ENCODE measurements at places on chromosomes 6 and 20.

DNA sequence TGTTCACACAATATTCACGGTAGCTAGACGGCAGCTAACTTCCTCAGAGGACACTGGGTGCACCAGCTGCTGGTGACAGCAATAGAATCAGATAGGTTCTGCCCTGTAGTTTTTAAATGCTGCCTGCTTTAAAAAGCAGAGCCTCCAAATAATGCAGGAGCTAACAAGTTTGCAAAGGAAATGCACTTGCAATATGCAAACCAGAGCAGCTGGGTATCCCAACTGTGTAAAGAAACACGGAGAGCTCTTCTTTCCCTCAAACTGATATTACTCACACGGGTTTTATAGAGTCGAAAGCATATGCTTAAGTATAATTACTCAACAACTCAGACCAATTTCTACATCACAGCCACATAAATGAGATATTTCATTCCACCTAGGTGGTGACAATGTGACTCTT is 432.7 kb downstream of the TFAP2A start:
- no peak for DNase-seq

DNA sequence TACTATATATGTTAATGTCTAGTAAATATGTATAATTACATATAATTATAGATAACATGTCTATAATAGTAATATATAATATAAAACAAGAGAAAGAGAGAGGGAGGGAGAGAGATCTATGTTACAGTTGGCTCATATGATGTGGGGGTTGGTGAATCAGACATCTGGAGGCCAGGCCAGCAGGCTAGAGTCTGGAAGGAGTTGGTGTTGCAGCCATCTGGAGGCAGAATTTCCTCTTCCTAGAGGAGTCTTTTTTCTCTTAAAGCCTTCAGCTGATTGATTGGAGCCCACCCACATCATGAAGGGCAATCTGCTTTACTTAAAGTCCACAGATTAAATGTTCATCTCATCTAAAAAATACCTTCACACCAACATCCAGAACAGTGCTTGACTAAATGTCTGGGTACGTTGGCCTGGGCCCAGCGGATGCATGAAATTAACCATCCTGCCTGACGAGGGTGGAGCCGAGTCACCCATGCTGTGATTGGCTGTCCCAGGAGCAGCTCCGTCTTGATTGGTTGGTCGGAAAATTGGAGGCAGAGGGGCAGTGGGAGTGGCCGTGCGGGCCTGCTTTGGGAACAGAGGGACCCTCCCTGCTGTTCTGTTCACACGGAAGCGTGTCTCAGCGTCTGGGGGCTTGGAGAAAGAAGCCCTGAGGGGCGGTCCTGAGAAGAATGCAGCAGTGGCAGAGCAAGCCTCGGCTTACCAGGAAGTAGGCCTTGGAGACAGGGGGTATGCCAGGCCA is 392.4 kb downstream of the QKI start:
- DNase-seq, result no peak

- DNase-seq, result no peak
These were observed 80.2 kb downstream of the MAP7 start for GRCh38 chr6:136470044-136470443.

- no peak for DNase-seq
These were observed 37.6 kb upstream of the EPB41L1 start for GRCh38 chr20:36116807-36117441.

- no peak for DNase-seq
These were observed 289.8 kb downstream of the FRK start for GRCh38 chr6:115770851-115771250.

Measured in NCI-H460 (cell line).